ENCODE measurements at places on chromosomes 2 and 18.

GRCh38 chr2:106117882-106118684, 76.0 kb downstream of the UXS1 start:
- DNase-seq: no peak

GRCh38 chr2:85291425-85292023, 36.3 kb downstream of the TGOLN2 start:
- DNase-seq: no peak

- DNase-seq: no peak
Observed at GRCh38 chr2:16291226-16291625, 350.9 kb downstream of the MYCN start.

GRCh38 chr2:206045251-206045650, 40.7 kb downstream of the INO80D start:
- no peak for DNase-seq

DNA sequence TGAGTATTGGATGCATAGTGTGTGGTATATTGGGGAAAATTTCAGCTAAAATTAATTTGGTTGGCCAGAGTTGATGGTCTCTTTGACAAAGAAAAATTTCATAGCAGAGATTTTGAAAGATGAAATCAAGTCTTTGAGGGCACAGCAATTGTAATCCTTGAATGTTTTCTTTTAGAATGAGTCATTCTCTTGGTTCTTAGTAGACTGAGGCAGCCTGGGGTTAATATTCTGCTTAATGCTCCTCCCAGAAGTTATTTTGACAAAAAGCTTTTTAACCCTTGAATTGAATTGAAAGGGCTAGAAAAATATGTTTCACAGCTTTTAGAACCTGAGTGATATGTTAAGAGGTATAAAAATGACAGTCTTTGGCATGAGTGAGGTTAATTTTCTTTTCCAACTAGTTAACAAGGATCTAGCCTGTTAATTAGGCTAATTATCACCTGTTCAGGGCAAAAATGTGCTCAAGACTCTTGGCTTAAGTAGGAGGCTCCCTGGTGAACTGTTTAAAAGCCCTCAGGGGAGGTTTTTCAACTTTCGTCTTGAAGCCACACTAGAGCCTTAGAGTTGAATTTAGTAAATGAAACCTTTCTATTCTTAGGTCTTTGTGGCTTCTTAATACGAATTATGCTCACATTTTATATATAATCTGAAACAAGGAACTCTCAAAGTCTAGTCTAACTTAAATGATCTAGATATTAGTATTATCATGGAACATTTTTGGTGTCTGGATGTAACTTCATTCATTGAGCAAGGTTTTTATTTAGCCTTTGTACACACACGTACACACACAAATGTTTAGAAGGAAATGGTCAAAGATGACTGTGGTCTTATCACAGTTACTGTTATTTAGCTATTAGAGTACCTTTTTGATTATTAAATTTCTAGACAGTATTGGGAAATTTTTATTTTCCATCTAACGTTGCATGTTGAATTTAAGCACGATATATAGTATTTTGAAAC, 272.5 kb downstream of the ZNF407 start:
- no peak for DNase-seq

- peak; percentile 28 for DNase-seq
Observed at GRCh38 chr2:75098856-75099255, 100.5 kb downstream of the TACR1 start.

DNA sequence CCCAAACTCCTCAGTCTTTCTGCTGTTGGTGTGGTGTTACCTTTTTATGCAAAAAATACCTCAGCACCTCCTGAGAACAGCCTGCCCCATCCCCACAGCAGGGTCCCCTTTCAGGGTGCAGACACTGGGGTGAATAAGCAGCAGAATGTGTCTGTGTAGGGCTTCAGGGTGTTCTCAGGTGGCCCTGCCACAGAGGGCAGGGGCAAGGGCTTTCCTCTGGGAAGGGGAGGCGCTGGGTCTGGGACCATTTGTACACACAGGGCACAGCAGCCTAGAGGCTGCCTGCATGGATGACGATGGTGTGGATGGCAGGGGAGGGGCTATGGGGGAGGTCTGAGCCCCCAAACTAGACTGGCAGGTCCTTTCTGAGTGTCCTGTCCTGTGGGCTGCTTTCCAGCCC, 2.6 kb downstream of the HAAO start:
- no peak for DNase-seq

GRCh38 chr2:241035142-241035817, 36.9 kb downstream of the SNED1 start:
- DNase-seq: no peak
